ENCODE measurements at places on chromosomes 7 and 10.

DNA sequence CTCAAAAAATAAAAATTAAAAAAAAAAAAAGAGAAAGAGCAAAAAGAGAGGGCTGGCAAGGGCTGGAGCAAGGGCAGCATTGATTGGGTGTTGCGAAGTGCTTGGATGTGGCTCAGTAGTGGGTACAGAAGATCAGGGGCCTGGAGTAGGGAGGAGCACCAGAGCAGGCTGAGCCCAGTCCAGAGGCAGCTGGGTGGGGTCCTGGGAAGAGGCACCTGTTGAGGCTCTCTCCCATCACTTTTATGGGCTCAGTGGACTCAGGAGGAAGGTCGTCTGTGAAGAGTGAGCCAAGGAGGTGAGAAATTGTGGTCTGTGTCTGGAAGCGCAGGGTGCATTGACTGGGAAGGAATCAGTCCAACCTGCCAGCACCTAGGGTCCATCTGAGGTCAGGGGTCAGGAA, 11.8 kb upstream of the ZMIZ2 start:
- no peak for DNase-seq

DNA sequence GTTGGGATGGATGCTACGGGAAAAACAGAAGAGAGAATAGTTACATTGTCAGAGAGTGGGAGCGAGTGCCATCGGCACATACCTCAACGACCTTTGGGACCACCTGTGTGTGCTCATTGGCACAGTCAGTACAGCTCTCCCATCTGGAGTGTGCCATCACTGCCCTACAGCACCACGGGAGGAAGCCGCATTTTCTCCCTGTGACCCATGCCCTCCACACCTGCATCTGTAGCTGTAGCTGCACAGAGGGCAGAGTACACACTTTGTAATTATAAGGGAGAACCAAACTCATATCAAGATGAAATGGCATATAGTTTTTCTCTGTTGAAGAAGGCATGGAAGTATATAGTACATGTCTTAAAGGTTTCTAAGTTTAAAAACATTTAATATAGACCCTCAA, 207.4 kb downstream of the LHFPL3 start:
- no peak for DNase-seq

- no peak for DNase-seq
Observed at GRCh38 chr7:91557789-91558404, 293.7 kb downstream of the FZD1 start.

DNA sequence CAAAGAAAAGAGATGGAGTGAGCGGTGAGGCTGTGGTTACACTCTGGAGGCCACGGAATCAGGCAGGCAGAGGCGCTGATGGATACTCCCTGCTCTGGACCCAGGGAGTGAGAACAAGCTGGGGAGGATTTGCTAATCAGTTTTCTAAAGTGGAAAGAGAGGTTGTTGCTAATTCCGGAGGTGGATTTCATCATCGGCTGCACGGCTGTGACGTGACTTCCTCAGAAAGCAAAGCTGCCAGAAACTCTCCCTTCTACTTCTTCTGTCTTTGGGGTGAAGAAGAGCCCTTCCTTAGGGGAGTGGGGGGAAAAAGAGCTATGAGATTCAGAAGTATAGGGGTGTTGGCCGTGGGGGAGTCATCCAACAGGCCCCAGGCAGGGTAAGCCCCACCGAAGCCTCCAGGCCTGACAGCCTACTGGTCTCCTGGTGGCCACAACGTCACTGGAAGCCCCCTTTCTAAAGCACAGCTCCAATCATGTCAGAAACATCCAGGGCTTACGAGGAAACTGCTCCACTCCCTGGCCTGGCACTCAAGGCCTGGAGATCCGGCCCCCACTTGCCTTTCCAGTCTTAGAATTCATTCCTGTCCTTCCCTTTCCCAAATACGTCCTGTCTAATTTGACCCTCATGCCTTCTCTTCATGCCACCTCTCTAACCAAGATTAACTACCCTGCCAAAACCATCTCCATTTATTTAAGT, 114.5 kb downstream of the HIP1 start:
- DNase-seq: no peak

GRCh38 chr10:133377818-133378250, 1.2 kb upstream of the PAOX start:
- DNase-seq: no peak

- no peak for DNase-seq
Observed at GRCh38 chr10:71078454-71079145, 133.8 kb upstream of the UNC5B start.

- DNase-seq: no peak
Observed at GRCh38 chr10:73117976-73118743, 7.9 kb downstream of the NUDT13 start.

GRCh38 chr7:113128031-113128430, 9.7 kb upstream of the SMIM30 start:
- DNase-seq: no peak

GRCh38 chr7:45691155-45691656, 117.0 kb downstream of the ADCY1 start:
- DNase-seq: no peak

GRCh38 chr7:115910541-115911164, 119.9 kb downstream of the TFEC start:
- DNase-seq: peak; percentile 7

DNA sequence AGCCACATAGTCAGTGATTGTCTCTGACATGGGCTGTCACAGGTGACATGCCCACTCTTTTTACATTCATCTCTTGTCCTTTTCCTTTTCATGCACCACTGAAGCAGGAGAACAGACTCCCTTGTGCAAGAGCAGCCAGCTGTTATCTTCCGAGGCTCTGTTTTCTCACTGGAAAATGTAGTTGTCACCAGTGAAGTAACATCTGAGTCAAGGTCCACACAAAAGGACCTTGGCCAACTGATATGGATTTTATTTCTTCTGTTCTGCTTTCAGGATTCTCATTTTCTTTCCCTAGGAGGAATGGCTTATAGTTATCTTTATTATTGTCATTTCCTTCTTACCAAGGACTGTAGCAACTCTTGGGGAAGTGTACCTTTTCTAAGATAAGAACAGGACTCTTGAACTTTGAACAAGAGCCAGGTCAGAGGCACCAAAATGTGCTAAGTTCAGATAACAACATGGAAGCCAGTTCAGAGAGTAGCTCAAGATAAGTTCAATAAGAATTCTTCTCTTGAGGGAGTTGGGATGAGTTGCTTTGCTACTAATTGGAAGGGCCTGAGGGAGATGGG, 22.7 kb downstream of the AVPI1 start:
- DNase-seq: no peak

GRCh38 chr10:69616358-69616757, 13.7 kb upstream of the FAM241B start:
- DNase-seq: no peak

GRCh38 chr10:80535671-80536360, 1.9 kb upstream of the SH2D4B start:
- DNase-seq: peak; percentile 27

GRCh38 chr7:31783221-31783620, 96.2 kb downstream of the PPP1R17 start:
- no peak for DNase-seq

GRCh38 chr7:149067869-149068268, 22.6 kb downstream of the ZNF786 start:
- DNase-seq: no peak

DNA sequence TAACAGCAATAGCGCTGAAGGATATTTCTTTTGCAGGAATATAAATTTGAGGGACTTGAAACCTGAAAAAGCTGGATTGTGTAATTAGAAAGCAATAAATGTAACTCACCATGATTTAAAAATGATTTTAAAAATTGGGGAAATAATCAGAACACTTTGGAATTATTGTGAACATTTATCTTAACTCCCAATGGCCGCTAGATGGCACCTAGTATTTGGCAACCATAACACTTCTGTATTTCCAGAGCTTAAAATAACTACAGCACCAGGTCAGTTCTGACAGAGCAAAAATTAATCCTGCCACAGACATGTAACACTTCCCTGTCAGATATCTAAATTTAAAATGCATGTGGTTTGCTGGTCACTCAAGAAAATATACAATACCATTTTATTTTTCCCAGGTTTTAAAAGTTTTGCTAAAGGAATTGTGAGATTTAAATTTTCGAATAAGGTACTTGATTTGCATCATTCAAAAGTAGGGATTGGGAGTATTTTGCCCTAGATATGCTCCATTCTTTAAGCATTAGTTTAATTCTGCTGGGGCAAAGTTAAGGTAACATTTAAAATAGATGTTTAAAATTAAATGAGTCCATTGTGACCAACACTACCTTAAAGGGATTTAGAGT, 144.5 kb downstream of the PPP1R3A start:
- DNase-seq: no peak

DNA sequence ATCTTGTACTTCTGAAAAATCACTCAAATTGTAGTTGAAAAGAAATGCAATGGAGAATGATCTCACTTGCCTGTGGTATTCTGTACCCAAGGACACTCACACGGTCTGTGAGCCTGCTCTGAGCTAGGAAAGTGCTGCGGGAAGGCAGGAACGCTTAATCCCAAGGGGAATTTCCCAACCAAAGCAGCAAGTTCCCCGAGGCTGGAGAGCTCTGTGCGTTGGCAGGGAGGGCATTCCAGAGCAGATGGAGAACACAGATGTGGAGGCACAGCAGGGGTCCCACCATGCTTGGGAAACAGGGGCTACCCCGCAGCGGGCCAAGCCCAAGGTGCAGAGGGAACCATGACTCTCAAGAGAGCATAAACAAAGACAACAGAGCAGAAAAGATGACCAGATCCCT, 13.6 kb downstream of the SVIL start:
- DNase-seq: no peak

DNA sequence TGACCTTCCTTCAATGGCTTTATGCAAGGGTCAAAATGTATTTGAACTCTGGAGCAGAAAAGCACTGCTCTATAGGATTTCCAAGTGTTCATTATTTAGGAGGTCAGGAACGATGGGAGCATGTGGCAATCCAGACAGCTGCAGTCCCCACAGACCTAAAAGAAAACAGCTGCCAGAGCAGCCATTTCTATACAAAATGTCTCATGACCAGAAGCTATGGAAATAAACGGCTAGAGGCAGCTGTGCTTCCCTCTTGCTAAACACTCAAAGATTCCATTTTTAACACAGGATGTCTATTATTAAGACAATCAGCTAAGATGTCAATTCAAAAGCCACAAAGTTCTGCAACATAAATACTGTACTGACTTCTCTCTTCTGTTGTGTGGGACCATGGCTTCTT, 879.1 kb upstream of the C7orf33 start:
- DNase-seq: no peak
